Heart left ventricle (tissue), 16 donors: ENCODE measurements at places on chromosomes 7 and 10. TPM values are rescaled to one million over a fixed set of nuclear protein-coding genes. Genes with fewer than 3 reads are reported as not detected.

Gene CEP55
- not detected for polyA plus RNA-seq

Gene ITIH5
- polyA plus RNA-seq, result 2.7 TPM

- no peak for DNase-seq
Measured at GRCh38 chr7:105906695-105907094, 30.3 kb upstream of the ATXN7L1 start.

- DNase-seq, result no peak
Measured at GRCh38 chr10:129909531-129910256, 54.4 kb downstream of the EBF3 start.

- no peak for DNase-seq
Measured at GRCh38 chr7:45918556-45918955, 2.5 kb downstream of the IGFBP3 start.

- DNase-seq, result no peak
Measured at GRCh38 chr7:21355406-21355874, 72.4 kb upstream of the SP4 start.

- no peak for DNase-seq
Measured at GRCh38 chr10:22704942-22705341, 9.4 kb downstream of the PIP4K2A start.

DNA sequence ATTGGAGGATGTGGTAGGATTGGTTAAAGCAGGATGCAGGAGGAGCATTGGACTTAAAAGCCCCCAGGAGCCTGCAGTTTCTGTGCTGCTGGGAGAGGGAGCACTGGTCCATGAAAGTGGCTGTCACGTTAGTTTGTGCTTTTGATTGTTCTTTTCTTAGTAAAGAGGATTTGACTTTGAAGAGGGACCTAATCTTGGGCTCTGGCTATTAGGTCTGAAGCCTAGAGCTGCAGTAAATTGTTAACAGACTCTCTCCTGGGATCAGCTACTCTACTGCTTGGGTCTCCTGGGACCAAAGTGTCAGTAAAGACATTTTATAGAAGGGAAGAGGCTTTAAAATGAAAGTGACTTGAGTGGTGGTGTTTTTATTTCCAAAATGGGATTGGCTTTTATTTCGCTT, 3.7 kb downstream of the ZFYVE27 start:
- no peak for DNase-seq

GRCh38 chr10:101354328-101355071, 535 bp downstream of the BTRC start:
- no peak for DNase-seq

DNA sequence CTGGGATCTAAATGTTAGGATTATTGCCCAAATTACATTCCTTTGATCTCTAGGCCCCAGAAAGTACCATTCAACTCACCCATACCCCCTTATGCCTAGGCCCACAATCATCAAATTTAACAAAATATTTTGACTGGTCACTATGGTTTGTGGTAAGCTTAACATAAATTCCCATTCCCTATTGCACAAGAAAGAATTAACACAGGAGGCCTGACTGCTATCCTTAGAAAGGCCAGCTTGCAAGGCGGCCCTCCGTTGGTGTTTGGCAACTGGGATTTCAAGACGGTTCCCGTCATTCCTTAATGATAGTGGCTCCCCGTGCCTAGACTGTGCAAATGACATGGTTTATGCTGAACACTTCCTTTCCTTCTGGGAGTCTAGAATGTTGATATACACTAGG, 29.6 kb downstream of the ARHGAP21 start:
- DNase-seq, result no peak

GRCh38 chr7:156064971-156065386, 252.7 kb upstream of the SHH start:
- DNase-seq, result no peak

DNA sequence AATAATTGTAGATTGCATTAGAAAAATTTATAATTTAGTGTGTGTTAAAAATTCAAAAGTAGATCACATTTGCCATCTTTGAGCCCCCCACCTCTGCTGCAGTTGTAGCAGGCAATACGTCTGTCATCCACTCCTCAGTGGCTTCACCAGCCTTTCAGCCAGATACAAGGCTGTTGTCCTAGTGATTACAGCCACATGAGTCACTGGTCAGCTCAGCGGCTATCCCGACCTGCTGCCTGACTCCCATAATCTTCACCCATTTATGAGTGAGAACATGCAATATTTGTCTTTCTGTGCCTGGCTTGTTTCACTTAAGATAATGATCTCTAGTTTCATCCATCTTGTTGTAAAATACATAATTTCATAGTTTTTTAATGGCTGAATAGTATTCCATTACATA, 9.2 kb downstream of the OR2A5 start:
- no peak for DNase-seq
